ENCODE measurements at places on chromosomes 3 and 15. TPM values are rescaled to one million over a fixed set of nuclear protein-coding genes. Genes with fewer than 3 reads are reported as not detected.

- peak; percentile 56 for DNase-seq
Observed at GRCh38 chr15:25177955-25178801, 223.4 kb downstream of the SNRPN start.

- DNase-seq, result no peak
Observed at GRCh38 chr15:94395640-94396039, 164.3 kb downstream of the MCTP2 start.

DNA sequence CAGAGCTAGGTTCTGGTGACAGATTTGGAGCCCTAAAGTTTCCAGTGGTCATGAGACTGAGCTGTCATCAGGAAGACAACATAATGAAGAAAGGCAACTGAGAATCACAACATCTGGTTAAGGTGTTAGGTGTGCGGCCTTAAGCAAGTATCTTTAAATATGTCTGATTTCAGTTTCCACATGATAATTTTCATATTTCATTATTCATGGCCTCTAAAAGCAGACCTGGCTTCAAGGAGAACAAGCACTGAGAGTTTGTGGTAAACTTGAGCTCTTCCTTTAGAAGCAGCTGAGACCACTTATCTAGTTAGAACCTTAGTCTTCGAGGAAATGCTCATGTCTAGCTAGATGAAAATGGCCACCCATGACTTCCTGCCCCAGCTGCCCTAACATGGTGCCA lies 25.7 kb upstream of the MYLK start:
- DNase-seq, result no peak

DNA sequence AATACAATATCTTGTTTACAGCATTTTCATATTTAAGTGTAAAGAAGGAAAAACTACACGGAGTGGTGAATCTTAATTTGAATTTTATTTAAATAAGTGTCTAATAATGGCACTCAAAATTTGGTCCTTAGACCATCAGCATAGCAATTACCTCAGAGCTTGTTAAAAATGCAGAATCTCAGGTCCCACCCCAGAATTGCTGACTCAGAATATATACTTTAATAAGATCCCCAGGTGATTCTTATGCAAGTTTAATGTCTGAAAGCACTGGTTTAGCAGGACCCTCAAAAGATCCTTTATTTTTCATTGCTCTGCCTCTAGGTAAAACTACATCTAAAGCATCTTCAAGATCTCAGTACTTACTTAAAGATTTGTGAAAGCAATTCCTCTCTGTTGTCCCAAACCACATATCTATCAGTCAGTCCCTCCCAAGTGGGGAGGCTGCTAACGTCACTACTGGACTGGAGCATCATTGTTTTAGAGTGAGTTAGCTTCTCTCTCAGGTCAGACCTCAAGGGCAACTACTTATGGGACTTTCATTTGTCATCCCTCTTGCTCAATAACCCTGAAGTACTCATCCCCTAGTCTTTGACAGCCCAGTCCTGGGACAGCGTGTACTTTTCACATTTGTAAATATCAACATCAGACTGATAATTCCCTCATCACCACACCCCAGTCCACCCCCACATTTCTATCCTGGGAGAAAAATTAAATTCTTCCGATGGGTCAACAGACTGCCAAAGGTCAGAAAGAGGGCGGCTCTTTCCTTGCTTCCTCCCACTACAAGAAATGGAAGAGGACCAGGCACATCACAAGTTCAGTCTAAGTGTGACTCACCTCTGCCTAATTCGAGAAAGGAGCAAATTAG lies 76.7 kb downstream of the CBLB start:
- DNase-seq, result peak; percentile 86

DNA sequence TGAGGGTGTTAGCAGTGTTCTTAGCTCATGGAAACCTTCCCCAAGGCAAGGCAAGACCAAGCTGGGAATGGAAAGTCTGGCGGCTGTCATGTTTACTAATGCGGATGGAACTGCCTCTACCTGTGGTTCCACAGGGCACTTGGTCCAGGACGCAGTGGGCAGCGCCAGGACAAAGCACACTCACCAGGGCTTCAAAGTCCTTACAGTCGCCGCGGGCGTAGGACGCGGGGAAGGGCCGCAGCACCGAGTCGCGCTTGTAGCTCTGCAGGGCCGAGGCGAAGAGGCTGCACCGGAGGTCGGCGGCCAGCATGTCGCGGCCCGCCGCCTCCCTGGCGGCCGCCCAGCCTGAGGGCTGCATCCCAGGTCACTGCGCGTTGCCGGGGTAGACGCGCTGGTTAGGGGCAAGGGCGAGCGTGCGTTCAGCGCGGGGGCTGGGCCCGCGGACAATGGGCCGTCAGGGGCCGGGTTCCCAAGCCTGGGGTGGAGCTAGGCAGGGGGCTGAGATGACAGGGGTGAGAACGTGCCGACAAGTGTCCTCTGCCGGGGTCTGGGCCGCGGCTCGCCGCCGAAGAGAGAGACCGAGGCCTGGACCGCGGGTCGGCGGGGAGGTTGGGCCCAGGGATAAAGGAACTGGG lies 497 bp downstream of the PARP16 start:
- DNase-seq, result no peak

GRCh38 chr15:95208988-95209387 lies 977.6 kb downstream of the MCTP2 start:
- DNase-seq, result no peak

DNA sequence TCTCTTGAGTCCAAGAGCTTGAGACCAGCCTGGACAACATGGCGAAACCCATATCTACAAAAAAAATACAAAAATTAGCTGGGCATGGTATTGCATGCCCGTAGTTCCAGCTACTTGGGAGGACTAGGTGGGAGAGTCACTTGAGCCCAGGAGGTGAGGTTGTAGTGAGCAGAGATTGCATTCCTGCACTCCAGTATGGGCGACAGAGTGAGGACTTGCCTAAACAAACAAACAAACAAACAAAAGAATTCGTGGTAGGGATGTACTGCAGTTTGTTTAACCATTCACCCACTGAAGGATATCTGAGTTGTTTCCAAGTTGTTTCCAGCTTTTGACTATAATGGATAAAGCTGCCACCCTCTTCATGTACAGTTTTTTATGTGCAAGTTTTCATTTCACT lies 7.5 kb upstream of the NMD3 start:
- no peak for DNase-seq

DNA sequence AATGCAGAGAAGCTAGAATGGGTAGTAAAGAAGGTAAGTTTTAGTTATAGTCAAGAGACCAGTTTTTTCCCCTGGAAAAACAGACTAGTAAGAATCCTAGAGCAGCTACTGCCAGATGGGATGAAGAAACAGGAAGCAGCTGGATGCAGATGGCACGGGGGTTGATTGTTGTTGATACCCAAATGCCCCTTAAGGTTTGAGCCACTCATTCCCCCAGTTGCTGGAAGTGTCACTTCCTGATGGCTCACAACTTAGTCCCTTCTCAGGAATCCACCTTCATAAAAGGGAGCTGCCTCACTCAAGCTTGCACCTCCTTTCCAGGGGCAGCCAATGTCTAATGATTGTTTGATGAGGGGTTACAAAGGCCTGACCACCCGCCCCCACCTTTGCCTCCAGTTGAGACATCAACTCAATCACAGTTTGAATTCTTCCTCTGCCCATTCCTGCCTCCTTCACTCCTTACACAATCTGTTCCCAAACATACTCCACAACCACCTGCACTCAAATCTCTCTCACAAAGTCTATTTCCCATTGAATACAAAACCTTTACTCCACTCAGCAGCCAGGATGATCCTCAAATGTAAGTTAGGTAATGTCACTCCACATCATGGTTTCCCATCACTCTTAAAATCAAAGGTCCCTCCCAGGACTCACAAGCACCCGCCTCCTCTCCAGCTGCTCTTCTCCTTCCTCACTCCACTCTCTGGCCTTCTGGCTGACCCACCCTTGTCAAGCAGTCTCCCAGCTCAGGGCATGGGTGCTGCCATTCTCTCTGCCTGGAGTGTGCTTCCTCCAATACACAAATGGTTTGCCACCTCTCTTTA lies 450.1 kb upstream of the THBS1 start:
- no peak for DNase-seq

Gene CFAP92
- total RNA-seq, result 0.28 TPM

Gene LRRC15
- total RNA-seq, result 2.3 TPM

Gene ITIH1
- 1.3 TPM for total RNA-seq

Gene FAM107A
- total RNA-seq, result 38.7 TPM
